Fibroblast of mammary gland (primary cell): ENCODE measurements at places on chromosomes 1 and 21.

- peak; percentile 73 for DNase-seq
Measured at GRCh38 chr1:85554630-85555327, 25.8 kb upstream of the CCN1 start.

DNA sequence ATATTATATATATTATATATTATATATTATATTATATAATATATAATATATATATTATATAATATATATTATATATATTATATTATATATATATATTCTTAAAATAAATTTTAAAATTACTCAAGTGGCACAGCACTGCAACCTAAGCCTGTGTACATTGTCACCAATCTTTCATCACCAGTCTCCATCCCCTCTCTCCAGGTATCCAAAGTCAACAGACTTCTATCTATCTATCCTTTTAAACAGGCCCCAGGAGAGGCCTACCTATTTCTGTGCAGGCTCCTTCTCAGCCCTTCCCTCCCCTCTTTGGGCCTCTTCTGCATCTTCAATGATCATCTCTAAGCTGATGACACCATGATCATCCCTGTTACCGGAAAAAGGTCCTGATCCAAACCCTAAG is 111.7 kb downstream of the RHOU start:
- DNase-seq, result no peak

GRCh38 chr1:99600782-99601181 is 45.1 kb upstream of the PALMD start:
- no peak for DNase-seq

DNA sequence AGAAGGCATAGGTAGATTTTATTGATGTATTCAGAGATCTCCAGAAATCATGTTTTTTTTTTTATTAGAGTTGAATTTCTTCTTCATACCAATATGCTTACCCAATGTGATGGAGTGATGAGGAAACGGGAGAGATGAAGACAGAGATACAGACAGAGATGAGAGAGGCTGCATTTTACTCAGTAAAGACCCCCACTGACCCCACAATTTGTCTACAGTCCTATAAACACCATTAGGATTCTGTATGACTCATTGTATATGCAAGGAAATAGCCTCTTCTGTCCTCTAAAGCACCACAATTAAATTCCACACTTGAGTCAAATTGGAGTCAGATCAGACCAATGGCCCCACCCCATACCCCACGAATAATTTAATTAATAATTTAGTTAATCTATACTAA is 44.0 kb downstream of the RUNX1 start:
- DNase-seq, result no peak

- no peak for DNase-seq
Measured at GRCh38 chr1:24545662-24546061, 10.2 kb upstream of the NCMAP start.
